ENCODE measurements at places on chromosomes 4 and X. TPM values are rescaled to one million over a fixed set of nuclear protein-coding genes. Genes with fewer than 3 reads are reported as not detected.

DNA sequence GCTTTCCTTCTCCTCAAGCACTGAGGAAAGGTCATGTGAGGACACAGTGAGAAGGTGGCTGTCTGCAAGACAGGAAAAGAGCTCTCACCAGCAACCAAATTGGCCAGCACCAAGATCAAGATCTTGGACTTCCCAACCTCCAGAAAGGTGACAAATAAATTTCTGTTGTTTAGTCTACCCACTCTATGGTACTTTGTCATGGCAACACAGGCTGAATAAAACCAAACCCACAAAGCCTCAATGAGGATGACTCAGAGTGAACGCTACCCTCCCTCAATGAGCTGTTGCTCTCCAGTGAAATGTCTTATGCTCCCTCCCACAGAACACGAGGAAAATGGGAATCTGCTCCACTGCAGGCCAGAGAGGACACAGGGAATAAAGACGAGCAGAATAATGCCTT is 244.1 kb downstream of the RAB28 start:
- no peak for DNase-seq

CTAG2 gene
- total RNA-seq, result not detected

IL2 gene
- total RNA-seq, result not detected

TCEAL8 gene
- total RNA-seq, result 25.7 TPM

OPRPN gene
- total RNA-seq, result not detected

GRCh38 chrX:41435708-41436107 is 11.4 kb upstream of the NYX start:
- DNase-seq, result no peak

DNA sequence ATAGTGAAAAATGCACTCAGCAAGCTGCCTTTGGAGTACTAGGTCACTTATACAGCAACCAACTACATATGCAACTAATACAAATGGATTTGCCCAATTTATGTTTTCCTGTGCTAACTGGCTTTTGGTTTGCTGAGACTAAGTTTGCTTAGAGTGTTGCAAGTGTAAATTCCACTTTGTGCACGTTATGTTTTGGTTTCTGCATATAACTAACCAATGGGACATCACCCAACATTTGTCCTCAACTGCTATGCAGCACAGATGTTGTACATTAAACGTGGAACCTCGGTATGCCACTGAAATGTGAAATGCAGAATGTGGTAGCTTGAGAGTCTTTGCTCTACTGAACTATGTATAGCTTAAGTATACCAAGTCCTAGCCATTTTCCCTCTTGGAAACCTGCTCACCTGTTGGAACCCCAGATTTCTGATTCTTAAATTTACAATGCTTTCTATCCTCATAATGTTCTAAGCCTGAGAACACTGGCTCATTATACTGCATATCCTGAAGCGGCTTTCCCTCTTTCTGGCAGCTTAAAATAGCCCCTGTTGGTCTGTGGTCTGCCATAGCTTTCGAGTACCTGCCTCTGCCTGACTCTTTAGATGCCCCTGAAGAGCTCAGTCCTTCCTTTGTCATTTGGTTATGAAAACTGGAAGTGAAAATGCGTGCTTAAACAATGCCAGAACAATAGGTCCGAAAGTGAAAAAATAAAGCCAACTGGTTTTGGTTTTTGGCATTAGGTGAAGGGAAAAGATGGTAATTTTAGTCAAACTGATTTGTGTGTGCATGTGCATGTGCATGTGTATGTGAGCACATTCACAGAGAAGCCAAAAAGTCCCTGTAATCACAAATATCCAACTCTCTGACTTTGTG is 158.0 kb downstream of the SH2D1A start:
- DNase-seq, result no peak

- no peak for DNase-seq
These were observed 32.4 kb upstream of the RHOH start for GRCh38 chr4:40164459-40164858.

ZNF732 gene
- total RNA-seq, result 0.19 TPM

HSFX4 gene
- not detected for total RNA-seq

TACC3 gene
- 4.4 TPM for total RNA-seq

DNA sequence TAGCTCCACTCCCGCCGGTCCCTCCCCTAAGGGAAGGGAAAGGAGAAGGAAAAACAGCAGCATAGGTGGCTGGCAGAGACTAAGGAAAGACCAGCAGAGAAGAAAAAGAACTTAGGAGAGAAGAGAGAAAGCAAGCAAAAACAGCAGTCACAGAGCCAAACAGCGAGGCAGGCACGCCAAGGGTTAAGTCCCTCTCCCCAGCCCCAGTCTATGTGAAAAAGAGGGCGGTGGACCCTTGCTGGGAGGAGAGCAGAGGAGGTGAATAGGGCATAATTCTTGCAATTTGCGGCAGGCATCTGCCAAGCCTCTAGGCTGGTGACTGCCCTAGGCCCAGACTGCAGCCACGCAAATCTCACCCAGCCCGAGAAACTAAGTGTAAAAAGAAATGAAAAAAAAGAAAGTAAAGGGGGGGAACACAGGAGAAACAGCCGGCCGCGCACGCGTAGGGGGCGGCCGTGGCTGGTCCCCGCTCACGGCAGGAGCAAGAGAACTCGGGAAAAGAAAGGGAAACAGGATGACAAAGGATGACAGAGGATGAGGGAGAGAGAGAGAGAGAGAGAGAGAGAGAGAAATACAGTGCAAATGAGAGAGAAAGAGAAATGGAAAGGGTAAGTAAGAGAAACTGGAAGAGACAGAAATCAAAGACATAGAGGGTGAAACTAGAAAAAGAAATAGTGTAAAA is 48.6 kb downstream of the MAGEA9 start:
- DNase-seq, result no peak

GRCh38 chrX:39020051-39020669 is 218.9 kb downstream of the MID1IP1 start:
- DNase-seq, result no peak

DNA sequence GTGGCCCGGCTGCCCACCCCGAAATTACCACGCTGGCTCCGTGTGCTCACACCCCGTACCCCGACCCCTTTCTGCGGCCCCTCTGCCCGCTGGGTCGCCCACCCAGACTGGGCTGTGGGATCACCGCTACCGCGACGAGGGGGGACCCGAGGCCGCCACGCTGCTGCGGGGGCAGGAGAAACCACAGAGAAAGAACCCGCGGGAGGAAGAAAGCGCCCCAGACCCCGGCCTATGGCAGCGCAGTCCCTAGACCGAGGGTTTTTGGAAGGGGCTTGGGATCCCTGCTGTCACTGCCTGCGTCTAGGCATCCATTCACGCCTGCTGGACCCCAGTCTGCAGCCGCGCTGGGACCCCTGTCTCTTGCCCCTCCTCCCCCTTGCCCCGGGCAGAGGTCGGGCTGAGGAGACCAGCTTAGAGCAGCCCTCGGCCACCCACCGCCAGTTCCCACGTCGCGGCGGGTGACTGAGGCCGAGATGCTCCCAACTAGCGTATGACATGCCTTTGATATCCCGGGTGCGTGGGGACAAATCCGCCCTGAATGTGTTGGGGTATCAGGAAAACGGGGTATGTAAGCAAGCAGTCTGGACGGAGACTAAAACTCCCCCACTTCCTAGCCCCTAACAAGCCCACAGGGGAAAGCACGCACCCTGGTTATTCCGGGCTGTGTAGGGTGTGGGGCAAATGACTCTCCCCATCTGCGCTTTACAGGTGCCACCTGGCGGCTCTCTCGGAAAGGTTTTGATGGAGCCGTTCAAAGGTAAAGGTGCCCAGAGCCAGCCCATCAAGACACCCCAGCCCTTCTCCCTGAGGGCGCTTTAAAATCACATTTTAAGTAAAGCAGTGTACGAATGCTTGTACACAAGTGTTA is 862 bp upstream of the INPP4B start:
- peak; percentile 74 for DNase-seq

DNA sequence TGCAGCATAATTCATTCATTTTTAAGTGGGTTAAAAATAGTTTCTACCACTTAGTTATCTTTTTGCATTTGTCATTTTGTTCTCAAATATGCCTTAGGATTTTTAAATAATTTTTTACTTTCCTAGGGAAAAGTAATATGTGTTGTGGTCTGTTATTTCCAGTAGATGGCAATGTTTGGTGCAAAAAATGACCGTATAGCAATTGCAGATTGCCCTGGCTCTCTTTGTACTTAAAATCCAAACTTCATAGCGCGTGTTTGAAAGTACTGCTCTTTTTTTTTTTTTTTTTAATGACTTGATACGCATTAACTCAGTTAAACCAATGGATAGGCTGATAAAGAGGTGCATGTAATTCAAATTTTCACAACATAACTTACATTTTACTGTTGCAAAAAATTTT is 74.4 kb upstream of the RBMX start:
- no peak for DNase-seq

- no peak for DNase-seq
These were observed 12.7 kb upstream of the SMIM43 start for GRCh38 chr4:121777625-121778024.

DNA sequence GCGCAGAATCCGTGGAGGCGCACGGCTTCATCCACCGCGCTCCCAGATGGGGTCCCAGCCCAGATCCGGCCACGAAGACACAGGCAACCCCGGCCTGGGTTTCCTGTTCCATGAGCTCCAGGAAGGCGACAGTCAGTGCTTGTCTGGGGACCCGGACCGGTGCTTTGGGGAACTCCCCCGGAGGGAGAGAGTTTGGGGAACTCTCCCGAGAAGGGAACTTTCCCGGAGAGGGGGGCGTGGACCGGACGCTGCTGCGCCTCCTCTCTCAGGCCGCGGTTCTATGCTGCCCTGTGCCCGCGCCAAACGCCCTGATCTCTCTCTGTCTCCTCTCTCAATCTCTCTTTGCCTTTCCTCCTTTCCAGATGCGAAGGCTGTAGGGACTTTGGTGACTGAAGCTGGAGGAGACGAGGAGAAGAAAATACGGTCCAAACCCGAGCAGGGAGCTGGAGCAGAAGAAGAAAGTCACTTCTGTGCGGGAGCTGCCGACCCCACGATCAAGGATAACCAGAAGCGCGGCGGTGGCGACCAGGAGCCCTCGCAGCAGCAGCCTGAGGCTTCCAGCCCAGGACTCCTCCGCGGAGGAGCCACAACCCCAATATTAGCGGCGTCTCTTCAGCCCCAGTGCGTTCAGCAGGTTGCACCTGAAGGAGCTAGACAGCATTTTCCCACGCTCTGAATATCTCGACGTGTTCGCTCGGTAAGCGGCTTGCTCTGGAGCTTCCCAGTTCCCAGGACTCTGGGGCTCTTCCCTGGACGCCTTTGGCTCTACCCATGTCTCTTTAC is 47.6 kb upstream of the NKAP start:
- peak; percentile 34 for DNase-seq

- DNase-seq, result no peak
These were observed 4.5 kb downstream of the CRMP1 start for GRCh38 chr4:5888222-5889001.
